Suppressor macrophage treated with lipopolysaccharide for 4 hours (primary cell): ENCODE measurements at places on chromosomes 5 and 9.

DNA sequence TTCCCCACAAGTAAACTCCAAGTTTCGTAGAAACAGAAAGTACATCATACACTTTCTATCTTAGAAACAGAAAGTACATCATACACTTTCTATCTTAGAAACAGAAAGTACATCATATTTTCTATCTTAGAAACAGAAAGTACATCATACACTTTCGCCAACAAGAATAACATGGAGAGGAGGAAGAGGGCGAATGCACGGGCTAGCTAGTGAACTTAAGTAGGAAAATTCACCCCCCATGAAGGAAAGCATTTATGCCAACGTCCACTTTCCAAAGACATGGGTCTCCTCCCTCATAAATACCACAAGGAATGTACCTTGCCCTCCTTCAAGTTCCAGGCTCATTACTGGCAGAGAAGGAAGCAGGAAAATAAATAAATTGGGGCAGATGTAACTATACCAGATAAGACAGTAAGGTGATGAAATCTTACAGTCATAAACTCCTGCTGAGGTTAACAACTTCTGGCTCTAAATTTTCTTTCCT lies 64.7 kb downstream of the FRMD3 start:
- DNase-seq, result peak; percentile 63

- no peak for DNase-seq
Observed at GRCh38 chr5:60495644-60496520, 204.1 kb downstream of the DEPDC1B start.

GRCh38 chr9:129601082-129601674 lies 19.7 kb downstream of the C9orf50 start:
- no peak for DNase-seq

DNA sequence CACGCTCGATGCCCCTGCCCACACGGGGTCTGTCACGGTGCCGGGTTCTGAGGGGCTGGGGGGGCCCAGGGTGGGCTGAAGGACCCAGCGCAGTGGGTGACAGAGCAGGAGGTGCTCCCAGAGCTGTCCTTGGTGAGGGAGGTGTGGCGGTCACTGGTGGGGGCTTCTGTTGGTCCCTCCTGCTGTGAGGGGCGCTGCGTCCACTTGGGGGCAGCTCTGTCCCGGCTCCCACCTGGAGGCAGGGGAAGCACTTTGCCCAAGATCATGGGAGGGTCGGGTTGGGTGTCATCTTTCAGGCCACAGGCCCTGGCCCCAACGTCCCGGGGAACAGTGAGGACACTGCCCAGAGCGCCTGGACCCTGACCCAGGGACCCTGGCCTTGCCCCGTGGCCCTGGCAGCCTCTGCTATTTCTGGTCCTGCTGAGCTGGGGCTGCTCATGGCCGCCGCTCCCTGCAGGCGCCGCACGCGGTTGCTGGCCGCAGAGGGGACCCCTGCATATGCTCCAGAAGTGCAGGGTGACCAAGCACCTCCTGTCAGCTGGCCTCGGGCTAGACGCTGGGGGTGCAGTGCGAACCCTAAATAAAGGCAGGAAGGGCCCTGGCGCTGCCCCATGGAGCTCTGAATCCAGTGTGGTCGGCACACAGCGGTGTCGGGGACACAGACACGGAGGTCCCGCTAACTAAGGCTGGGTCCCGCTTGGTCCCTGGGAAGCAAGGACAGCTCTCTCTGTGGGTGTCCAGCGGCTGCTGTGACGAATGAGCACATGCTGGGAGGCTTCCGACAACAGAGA lies 11.6 kb upstream of the RNU6ATAC start:
- DNase-seq, result no peak
